Activated CD8-positive, alpha-beta memory T cell treated with anti-CD3 and anti-CD28 coated beads, Interleukin-2, amount 50 U/mL, for 48 hours (primary cell): ENCODE measurements at places on chromosomes 5 and 9.

- DNase-seq = no peak
Measured at GRCh38 chr5:109911731-109912130, 222.0 kb downstream of the MAN2A1 start.

DNA sequence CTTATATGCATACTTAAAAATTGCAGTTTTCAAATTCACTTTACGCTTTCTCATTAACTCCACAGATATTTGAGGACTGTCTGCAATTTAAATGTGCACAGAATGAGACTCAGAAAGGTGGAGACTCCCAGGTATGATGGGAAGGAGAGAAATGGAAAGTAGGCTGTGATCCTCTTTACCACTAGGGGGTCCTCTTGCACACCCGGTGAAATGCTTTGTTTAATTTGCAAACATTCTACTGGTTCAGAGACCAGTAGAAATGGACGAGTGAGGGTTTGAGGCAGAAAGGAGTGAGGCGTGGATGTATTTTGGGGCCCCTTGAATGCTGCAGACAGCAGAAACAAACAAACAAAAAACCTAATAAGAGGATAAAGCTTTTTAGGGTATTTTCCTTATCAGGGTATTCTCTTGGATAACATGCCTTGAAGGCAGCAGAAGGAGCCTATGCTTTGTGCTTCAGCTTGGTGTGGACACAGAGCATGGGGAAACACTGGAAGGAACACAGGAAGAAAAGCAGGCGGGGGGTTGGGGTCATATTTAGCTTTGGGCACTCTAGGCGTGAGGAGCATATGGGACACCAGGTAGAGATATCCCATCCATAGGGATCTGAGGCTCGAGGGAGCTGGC is 410.1 kb downstream of the DMRT2 start:
- DNase-seq = no peak

GRCh38 chr5:158436271-158437065 is 577.5 kb upstream of the CLINT1 start:
- no peak for DNase-seq

DNA sequence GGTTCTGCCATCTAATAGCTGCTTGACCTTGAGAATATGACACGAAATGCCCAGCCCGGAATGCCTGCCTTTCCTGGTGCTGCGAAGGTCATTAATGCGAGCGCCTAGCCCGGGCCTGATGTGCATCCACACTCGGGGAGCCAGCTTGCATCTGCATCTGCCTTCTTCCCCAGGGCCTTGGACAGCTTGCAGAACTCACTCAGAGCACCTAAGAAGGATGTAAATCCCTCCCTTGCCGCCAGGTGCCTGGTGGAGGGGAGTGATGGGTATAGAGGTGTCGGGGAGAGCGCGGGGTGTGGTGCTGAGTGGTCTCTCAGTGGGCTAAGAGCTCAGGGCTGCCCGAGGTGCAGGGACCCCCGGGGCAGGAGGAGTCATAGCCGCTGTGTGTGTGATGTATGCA is 127.2 kb downstream of the MRPL36 start:
- no peak for DNase-seq

GRCh38 chr9:128160603-128160987 is 530 bp downstream of the BBLN start:
- peak; percentile 80 for DNase-seq

- no peak for DNase-seq
Measured at GRCh38 chr9:107711542-107711941, 222.0 kb upstream of the KLF4 start.

- no peak for DNase-seq
Measured at GRCh38 chr9:8186560-8186959, 387.0 kb upstream of the DMAC1 start.

DNA sequence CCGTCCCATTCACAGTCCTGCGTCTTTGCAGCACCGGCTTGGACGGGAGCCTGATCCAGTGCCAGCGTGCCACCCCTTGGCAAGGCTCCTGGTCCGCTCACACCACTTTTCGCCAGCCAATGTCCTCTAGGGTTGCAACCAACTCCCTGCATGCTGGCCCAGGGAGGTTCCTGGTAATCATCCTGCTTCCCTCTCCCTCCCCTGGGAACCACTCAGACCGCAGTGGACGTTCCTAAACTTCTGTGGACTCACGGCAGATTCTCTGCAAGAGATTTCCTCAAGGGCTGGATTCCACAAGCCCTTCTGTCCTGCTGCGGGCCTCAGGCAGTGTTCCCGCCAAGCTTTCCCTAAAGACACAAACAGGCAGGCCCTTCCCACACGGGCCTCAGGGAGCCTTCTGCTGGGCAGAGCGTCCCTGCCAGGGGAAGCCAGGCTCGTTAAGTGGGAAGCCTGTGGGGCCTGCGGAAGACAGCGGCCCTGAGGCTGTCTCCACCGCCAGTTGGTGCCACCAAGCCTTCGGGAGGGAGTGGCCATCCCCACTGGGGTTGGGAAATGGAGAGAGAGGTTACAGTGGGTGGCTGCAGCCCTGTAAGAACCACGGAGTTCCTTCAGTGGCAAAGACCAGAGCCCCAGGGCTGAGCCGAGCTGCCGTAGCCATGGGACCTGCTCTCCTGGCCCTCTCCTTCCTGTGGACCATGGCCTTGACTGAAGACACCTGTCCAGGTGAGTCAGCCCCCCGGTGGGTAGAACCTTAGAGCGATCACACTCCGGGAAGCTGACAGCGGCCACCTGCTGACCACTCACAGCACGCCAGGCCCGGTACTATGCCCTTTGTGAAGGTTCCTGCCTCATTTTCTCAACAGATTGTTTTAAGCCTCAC is 16.4 kb upstream of the FCN2 start:
- DNase-seq = no peak

GRCh38 chr5:7805379-7805778 is 45.6 kb downstream of the CFAP90 start:
- no peak for DNase-seq

- no peak for DNase-seq
Measured at GRCh38 chr5:97163360-97163764, 19.7 kb downstream of the RIOK2 start.

GRCh38 chr9:104088416-104088815 is 5.7 kb upstream of the SMC2 start:
- no peak for DNase-seq

GRCh38 chr5:1502046-1502736 is 21.6 kb downstream of the LPCAT1 start:
- no peak for DNase-seq

DNA sequence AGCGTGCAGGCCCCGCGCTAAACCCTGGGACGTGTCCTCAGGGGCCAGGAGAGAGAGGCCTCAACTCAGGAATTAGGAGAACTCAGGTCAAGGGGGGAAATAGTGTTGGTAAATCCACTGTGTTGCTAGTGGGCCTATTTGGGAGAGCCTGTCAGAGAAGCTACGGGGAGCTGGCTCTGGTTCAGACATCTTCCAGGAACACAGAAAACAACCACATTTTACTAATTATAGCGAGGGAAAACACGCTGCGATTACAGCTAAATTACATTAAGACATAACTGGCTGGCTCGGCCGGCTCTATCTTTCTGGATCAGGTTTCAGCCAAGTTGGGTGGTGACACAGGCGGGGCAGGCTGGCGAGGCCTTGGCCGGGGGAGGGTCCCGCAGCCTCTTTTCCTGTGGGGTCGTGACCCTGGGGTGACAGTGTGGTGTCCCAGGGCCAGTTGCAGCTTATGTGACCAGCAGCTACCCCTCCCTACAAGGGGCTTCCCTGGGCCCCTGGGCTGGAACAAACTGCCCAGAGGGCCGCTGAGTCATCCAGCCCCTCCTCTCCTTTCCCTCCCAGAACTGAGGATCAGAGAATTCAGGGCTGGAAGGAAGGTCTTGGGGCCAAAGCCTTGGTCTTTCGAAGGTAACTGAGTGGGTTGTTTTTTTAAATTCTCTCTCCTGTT is 75.1 kb downstream of the FGF18 start:
- no peak for DNase-seq

DNA sequence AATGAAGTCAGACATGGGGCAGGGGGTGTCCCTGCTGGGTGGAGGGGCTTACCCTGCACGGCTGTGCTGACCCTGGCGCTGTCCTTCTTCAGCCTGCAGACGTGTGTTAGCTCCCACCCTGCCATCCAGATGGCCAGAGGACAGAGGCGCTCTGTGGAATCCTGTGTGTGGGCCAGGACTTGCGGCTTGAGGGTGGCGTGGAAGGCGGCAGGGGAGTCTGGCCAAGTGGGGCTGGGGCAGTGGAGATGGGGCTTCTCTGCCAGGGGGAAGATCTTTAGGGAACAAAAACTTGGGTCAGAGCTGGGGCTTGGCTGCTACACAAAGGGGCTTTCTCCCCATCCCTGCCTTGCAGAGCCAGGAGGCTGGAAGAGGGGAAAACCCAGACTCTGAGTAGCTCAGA is 46.5 kb upstream of the SYNPO start:
- DNase-seq = no peak

DNA sequence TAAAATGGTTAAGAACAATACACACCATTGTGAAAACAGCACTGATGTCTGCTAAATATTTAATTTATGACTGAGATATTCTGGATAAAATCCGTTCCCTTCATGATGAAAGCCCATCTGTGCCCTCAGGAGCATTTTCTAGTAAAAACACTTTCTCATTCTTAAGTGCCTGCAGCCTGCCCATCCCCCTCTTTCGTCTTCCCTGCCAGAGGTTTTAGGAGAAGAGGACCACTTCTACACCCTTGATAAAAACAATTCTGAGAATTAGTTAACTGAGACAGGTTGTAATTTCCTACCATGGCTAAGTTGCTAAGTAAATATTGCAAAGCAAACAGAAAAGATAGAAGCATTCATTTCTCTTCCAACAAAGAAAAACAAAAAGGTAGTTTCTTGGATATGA is 272.6 kb downstream of the ATPSCKMT start:
- no peak for DNase-seq

- DNase-seq = no peak
Measured at GRCh38 chr9:13967011-13967410, 346.9 kb downstream of the NFIB start.

DNA sequence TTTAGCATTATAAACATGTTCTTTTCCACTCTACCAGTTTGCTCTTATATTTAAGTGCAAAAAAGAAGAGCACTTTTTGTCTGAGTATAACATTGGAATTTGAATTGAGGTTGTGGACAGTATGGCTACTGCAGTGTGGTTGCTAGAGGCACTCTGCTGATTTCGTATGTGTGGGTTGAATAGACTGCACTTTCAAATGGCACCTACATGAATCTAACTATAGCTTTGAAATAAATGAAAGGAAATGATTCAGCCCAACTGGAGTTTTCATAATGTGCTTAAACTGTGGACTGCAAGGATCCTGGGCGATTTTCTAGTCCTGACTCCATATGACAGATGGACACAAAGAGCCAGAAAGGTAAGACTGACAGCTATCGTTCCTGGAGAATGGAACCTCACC is 657.6 kb upstream of the RIOK2 start:
- DNase-seq = no peak

DNA sequence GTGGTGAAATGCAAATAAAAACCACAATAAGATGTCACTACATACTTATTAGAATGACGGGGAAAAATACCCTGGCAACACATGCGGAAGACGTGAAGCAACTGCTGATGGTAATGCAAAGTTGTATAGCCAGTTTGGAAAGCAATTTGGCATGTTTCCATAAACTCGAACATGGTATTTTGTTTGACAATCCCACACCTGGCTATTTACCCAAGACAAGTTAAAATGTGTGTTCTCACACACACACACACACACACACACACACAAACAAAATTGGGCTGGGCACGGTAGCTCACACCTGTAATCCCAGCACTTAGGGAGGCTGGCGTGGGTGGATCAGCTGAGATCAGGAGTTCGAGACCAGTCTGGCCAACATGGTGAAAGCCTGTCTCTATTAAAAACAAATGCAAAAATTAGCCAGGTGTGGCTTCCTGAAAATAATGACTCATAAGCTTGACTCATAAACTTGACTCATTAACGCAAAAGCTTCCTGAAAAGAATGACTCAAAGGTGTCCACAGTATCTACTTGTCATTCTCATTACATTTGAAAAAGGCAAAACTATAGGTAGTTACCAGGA is 456.5 kb downstream of the CDH18 start:
- DNase-seq = no peak

DNA sequence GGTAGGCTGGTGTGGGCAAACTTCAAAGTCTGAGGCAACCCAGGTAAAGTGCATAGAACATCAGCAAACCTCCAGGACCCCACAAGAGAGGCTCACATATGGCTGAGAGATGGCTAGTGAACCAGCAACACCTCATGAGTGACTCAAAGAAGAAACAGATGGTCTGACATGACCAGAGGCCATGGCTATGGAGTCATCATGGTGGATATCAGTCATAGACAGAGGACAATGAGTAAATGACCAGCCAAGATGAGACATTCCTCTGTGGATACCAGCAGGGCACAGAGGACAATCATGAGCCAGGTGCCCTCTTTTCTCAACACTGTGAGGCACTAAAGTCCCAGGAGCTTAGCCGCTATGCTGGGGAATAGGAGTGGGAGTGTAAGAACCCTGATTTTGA is 180.8 kb downstream of the RASEF start:
- DNase-seq = no peak

GRCh38 chr9:137244486-137245449 is 3.7 kb downstream of the TUBB4B start:
- DNase-seq = no peak

- no peak for DNase-seq
Measured at GRCh38 chr5:74232276-74232675, 408.3 kb downstream of the ENC1 start.

DNA sequence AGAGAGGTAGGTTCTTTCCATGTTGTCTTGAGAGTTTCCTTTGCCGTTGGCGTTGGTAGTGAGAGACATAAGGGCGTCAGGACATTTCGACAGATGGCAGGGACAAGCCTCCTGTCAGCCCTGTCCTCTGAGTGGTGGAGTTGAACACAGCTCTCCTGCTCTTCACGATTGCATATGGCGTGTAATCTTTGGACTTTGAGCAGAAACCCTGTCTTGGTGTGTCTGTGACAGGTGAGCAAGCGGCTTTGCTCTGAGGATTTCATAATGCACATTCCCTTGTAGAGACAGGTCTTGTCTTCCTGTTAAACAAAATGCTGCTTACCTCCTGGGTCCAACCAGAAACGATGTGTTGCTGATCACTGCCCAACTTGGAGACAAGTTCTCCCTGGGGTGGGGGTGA is 146.5 kb downstream of the NXNL2 start:
- DNase-seq = no peak

DNA sequence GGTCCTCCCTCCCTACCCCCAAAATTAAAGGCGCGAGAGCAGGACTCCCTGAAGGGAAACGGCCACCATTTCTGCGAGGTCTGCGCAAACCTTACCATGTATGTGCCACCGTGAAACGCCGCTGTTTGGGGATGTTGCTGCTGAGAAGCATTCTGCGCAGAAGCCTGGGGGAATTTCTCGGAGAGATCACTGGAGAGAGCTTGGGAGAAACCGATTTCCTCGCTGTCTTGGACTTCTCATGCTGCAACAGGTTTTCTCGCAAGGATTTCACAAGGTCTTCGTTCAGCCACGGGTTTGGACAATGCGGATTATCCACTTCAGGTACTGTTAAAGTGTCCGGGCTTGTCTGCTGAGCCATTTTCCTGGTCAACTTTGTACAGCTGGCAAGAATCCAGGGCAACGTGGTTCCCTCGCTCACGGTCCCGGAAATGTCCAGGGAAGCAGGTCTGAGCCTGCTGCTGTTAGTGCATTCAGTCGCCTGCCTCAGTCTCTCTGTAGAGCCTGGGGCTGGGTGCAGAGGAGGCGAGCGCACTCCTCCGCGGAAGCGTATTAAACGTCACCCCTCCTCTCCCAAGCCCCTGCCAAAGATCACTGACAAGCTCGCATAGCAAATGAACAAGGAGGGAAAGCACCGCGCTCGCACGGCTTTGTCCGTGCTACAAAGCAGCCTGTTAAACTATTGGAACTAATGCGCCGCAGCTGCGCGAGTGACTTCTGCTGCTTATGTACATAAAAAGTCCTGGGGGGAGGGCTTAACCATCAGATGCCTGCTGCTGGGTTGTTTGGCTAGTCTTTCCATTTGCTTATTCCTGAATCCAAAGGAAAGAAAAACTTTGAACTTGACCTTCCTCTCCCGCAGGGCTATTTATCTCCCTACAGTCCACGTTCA is 125.1 kb downstream of the PDE4D start:
- DNase-seq = peak; percentile 52
